Fibroblast of skin of back (primary cell): ENCODE measurements at places on chromosomes 7 and 10.
A peak's percentile ranks its signal among the peaks of the same experiment; 100 is the strongest.

- DNase-seq: no peak
Observed at GRCh38 chr7:156139112-156139511, 326.8 kb upstream of the SHH start.

DNA sequence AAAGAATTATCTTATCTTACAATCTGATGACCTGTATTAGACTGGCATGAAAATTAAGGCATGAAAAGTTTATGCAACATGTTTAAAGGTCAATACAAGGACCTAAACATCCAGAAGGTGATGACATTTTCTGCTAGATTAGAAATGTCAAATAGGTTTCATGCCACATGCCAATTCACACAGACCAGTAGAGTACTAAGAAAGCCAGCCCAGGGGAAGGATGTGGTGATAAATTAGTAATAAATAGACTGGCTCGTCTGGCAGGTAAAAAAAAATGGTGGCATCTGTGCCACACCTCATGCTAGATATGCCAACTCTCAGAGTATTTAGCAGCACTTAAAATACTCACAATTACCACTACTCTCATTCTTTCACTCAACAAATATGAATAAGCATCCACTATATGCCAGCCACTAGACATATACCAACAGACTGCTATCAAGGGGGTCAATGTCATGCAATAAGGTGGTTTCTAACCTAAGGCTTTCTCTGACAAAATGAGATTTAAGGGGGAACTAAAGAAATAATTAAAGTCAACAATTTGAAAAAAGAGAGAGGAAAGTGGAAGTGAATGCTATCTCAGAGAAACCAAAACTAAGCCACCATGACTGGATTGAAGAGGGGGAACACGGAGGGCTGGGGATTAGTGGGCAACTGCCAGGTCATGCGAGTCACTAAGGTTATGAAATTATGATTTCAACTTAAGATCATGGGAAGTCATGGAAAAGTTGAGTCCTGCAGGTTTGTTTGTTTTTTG, 83.5 kb downstream of the SGMS1 start:
- DNase-seq: no peak

DNA sequence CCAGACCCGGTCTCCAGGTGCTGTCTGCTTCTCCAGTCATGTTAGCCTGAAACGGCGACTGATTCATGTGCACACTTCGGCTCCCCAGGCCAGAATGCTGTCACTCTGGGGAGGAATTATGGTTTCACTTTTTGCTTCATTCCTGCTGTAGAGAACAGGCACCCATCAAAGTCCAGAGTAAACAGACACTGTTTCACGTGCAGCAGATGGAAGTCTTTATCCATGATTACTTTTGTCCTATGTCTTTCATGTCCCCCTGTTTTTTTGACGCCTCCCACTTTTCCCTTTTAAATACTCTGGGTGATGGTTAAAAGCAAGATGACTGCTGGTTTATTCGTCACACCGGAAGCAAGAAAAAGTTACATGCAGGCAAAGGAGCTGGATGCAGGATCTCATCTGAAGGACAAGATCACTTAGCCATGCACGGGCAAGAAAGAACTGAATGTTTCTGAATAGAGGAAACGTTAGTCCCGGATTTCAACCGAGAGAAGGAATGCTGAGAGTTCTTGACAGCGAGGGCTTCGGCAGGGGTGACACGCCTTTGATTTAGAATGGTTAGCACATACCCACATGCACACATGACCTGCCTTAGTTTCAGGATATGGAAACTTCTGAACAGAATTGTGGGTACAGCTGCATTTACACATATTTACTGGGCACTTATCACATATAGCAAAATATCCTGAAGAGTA, 250.0 kb upstream of the KLF6 start:
- DNase-seq: peak; percentile 62

GRCh38 chr7:32522746-32523530, 27.6 kb downstream of the AVL9 start:
- DNase-seq: no peak

DNA sequence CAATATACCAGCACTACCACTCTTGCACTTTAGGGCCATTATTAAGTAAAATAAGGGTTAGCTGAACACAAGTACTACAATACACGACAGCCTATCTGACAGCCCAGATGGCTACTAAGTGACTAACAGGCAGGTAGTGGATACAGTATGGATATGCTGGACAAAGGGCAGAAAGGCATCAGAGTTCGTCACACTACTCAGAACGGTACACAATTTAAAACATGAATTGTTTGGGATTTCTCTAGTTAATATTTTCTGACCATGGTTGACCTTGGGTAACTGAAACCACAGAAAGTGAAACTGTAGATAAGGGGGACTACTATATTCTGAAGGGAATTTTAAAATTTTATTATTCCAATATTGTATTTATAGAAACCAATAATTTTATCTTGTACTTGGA, 101.3 kb upstream of the SKAP2 start:
- no peak for DNase-seq

DNA sequence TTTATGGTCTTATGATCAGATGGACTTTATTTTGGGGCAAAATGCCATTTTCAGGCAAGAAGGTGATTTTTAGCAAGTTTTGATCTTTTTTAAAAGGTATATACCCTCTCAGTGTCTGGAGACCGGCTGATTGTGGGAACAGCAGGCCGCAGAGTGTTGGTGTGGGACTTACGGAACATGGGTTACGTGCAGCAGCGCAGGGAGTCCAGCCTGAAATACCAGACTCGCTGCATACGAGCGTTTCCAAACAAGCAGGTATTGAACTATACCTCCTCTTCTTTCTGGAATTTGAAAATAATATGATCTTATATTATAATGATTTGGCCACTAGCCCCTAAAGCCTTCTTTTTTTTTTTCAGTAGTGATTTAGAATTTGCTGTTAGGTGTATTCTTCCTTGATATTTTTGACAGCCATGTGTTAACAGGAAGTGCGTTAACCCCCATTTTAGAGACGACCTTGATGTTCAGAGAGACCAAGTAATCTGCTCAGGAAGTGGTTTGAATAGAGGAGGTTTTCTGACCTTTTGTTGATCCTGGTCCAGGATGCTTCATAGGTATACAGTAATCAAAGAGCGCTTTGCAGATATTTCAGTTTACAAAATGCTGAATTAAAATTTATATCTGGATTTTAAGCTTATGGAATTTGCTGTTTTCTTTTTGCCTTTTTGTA, 6.2 kb downstream of the BUB3 start:
- DNase-seq: no peak
